DMS 273 treated with DMSO at 0.1 percent for 48 hours (cell line): ENCODE measurements at places on chromosomes 6 and 20.

GRCh38 chr20:5544712-5545111, 205.5 kb upstream of the SHLD1 start:
- no peak for DNase-seq

- DNase-seq: no peak
Observed at GRCh38 chr6:78231002-78231401, 578.2 kb downstream of the MEI4 start.

- DNase-seq: no peak
Observed at GRCh38 chr6:126797981-126798380, 320.5 kb upstream of the RSPO3 start.

GRCh38 chr6:126388104-126388598, 48.2 kb downstream of the CENPW start:
- DNase-seq: no peak

DNA sequence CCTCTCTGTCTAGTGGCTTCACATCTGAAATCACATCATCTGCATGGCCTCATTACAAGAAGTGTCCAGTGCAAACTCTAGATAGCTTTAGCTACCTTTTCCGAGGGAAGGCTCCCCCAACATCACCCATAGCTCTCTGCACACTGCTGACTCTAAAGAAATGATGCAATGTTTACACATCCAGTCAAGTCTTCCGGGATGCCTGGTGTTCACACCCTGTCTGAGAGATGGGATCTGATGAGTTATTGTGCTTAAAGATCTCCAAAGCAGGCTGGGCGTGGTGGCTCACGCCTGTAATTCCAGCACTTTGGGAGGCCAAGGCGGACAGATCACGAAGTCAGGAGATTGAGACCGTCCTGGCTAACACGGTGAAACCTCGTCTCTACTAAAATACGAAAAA, 404.6 kb upstream of the IRAK1BP1 start:
- no peak for DNase-seq

- DNase-seq: no peak
Observed at GRCh38 chr20:1508574-1508973, 17.4 kb upstream of the SIRPB2 start.

DNA sequence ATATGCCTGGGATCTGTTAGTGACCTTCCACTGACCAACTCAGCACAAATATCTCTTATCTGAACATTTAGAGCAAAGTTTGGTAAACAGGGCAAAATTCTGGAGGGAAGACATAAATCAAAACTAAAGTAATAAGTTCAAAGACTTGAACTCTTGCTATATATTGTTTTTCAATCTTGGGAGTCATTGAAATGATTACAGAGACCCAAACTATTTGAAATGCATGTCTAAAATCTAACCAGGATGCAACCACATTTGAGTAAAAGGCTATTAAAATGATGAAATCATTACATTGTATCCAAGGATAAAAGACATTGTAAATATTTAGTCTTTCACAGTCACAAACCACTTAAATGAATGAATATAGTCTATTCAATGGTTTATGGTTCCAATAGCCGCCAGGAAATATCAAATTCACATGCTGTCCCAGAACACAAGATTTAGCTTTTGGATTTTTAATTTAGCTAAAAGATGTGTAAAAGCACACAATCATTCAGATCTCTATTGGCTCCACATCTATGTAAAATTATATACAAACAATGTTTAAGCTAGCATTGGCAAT, 256.6 kb upstream of the EPHA7 start:
- DNase-seq: no peak

GRCh38 chr6:1346101-1346500, 34.2 kb downstream of the FOXQ1 start:
- DNase-seq: no peak

DNA sequence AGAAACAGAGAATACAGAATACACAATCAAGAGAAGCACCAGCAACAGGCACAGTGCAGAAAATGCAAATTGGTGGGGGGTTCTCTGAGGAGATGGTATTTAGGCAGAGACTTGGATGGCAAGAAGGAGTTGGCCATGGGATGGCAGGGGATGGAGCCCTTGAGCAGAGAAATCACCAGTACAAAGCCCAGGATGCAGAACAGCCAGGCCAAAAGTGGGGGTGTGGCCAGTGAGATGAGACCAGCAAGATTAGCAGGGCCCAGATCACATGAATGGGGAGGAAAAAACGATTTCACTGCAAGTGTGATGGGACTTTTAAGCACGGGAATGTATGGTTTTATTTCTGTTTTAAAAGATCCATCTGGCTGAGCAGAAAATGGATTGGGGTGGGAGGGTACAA, 63.4 kb downstream of the TRAM2 start:
- no peak for DNase-seq

GRCh38 chr6:79184086-79184485, 50.4 kb downstream of the HMGN3 start:
- no peak for DNase-seq

GRCh38 chr6:7707787-7708186, 18.1 kb upstream of the BMP6 start:
- DNase-seq: no peak

GRCh38 chr20:38131588-38132121, 33.4 kb downstream of the TGM2 start:
- DNase-seq: no peak

- DNase-seq: no peak
Observed at GRCh38 chr6:1435806-1436205, 46.4 kb downstream of the FOXF2 start.

GRCh38 chr20:14333721-14334120, 3.7 kb downstream of the FLRT3 start:
- no peak for DNase-seq

DNA sequence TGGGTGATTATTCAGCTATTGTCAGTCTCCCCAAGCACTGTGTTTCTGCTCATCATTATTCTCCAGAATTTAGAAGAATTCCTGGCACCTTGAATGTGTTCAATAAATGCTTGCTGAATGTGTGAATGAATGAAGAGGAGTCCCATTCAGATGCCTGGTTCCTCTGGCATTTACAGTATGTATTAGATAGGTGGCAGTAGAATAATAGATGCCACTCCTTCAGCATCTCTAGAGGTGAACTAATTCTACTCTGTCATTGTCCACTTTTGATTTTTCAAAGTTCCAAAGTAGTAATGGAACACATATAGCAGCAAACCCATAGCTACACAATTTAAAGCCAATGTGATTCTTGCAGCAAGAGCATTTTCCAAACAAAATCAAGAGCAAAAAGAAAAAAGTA, 118.9 kb upstream of the CEP162 start:
- no peak for DNase-seq

DNA sequence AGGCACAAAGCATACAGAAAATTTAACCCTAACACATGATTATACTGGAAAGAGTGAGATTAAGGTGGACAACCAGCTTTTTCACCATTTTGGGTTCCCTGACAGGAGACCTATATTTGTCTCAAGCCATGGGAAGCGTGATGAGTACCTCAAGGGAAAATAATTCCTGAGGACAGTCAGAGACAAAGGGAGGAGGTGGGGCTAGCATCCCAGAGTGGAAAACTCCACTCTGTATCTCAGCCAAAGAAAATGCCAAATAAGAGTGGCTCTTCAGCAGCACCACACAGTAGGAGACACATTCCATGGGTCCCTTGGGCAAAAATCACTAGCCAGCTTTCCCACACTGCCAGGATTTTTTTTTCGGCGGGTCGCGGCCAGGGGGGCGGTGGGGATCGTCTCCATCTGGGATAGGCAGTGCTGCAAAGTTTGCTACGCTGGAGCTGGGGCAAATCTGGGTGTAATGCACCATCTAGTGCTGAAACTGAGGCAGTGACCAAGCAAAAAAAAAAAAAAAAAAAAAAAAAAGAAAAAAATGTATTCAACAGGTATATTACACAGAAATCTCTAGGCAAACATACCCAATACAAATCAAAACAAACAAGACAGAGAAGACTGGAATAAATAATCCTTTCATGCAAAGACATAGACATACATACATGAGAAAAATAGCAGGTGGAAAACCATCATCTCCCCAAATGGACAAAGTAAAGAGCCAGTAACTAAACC, 77.3 kb upstream of the SLC35F1 start:
- DNase-seq: no peak
